Activated CD8-positive, alpha-beta memory T cell treated with anti-CD3 and anti-CD28 coated beads for 1 hour (primary cell): ENCODE measurements at places on chromosomes 11 and 22.

DNA sequence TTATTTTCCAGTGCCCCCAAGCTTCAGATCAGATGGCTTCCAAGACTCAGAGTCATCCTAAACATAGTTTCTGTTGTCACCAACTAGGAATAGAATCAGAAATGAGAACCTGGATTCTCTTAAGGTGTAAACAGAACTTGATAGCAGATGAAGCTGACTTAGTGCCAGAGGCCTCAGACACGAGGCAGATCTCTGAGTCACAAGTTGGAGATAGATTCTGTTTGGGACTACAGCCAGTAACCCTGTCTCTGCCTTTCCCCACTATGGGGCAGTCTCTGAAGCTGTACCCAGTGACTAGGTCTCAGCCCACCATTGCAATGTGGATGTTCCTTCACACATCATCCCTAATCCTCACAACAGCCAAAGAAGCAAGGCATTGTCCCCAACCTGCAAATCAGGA lies 25.4 kb downstream of the NEU3 start:
- DNase-seq = no peak

- DNase-seq = no peak
Measured at GRCh38 chr22:50115693-50116092, 25.9 kb downstream of the MOV10L1 start.

- DNase-seq = no peak
Measured at GRCh38 chr22:31870890-31871289, 73.4 kb upstream of the YWHAH start.

DNA sequence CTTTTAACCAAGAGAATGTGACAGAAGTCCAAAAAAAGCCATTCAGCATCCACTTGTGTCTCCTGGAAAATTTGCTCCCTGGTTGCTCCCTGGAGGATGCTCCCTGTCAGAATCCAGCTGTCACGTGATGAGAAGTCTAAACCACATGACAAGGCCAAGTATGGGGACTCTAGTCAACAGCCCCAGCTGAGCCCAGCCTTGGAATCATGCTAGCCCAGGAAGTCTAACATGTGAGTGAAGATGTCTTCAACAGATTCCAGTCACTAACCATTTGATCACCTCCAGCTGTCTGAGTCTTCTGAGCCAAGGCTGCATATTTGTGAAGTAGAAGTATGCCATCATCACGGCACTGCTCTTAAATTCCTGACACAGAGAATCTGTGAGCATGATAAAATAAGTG lies 4.2 kb downstream of the OR56B4 start:
- no peak for DNase-seq

- DNase-seq = no peak
Measured at GRCh38 chr22:28247667-28248363, 328.8 kb upstream of the PITPNB start.

- DNase-seq = no peak
Measured at GRCh38 chr11:119520400-119520799, 97.4 kb upstream of the THY1 start.

DNA sequence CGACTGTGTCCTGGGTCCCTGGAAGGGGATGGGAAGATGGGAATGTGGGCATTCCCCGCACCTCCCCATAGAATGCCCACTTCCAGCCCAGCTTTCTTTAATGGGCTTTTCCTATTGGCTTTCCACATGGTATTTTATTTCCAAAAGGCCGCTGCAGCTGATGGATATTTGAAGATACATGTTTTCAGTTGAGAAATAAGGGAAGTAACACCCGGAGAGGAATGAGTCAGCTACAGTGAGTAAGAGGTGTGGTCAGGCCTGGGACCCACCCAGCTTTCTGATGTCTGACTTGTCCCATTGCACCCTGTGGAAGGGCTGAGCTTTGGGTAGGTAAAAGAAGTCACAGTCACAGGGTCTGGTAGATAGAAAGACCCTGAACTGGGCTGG lies 476.9 kb downstream of the MIAT start:
- DNase-seq = no peak
